ENCODE measurements at places on chromosomes 16 and 17.

DNA sequence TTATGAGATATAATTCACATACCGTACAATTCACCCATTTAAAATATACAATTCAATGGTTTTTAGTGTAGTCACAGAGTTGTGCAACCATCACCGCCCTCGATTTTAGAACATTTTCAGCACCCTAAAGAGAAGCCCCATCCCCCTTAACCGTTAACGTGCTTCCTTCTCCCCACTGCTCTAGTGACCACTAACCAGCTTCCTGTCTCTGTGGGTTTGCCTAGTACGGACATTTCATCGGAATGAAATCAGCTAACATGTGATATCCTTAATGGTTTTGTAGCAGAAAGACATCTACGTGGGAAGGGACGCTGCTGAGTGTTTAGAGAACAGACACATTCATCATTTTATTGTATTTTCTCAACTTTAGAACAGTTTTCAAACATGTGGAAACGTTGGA lies 80.8 kb upstream of the HSBP1 start:
- no peak for DNase-seq

- DNase-seq, result no peak
These were observed 7.7 kb downstream of the FOXL1 start for GRCh38 chr16:86585821-86586611.

GRCh38 chr17:7405350-7406234 lies 1.7 kb upstream of the TMEM256 start:
- DNase-seq, result no peak

GRCh38 chr16:85860413-85861094 lies 38.4 kb upstream of the IRF8 start:
- no peak for DNase-seq

DNA sequence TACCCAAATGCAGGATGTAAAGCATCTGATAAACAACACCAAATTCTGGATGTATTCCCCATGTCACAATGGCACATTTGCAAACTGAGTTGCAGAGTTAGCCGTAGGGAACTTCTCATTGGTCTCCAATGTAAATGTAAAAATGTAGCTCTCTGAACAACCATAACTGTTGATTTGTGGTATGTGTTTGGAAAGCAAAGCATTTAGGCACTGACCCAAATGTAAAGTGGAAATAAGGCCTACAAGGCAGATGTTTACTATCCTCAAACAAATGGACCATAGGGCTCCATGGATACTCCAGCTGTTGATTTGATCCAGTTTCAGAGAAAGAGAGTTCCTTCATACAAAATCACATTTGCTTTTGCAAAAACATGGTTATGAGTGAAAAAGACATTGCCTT lies 223.0 kb upstream of the ELAC2 start:
- DNase-seq, result no peak

GRCh38 chr16:49009204-49009603 lies 272.4 kb downstream of the CBLN1 start:
- DNase-seq, result peak; percentile 46

DNA sequence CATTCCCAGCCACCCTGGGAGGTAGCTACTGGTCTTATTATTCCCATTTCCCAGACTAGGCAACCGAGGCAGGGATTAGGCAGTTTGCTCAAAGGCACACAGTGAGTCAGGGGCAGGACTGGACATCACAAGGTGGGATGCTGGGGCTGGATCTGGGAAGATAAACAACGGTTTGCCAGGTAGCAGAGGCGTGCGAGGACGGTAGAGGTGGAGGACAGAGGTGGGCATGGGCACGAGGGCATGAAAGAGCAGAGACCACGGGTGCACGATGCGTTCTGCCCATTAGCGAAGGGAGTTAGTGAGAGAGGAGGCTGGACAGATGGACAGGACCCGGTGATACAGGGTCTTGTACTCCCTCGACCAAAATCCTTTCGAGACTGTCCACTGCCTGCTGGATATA lies 148.0 kb downstream of the SDK2 start:
- no peak for DNase-seq

DNA sequence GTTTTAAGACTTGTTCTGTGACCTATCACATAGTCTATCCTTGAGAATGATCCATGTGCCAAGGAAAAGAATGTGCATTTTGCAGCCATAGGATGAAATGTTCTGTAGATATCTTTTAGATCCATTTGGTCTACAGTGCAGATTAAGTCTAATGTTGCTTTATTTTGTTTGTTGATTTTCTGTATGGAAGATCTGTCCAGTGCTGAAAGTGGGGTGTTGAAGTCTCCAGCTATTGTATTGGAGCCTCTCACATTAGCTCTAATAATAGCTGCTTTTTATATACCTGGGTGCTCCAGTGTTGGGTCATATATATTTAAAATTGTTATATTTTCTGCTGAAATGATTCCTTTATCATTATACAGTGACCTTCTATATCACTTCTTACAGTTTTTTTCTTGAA lies 155.6 kb upstream of the MON1B start:
- DNase-seq, result no peak

- DNase-seq, result no peak
These were observed 104.6 kb upstream of the ZFHX3 start for GRCh38 chr16:73152386-73153125.

- DNase-seq, result no peak
These were observed 129.2 kb upstream of the NACA2 start for GRCh38 chr17:61720016-61720795.

GRCh38 chr17:78271419-78272170 lies 40.2 kb downstream of the TMEM235 start:
- DNase-seq, result no peak

- no peak for DNase-seq
These were observed 202.6 kb downstream of the CCDC182 start for GRCh38 chr17:57542510-57542909.

- DNase-seq, result no peak
These were observed 78.1 kb upstream of the GNAO1 start for GRCh38 chr16:56113223-56113622.

DNA sequence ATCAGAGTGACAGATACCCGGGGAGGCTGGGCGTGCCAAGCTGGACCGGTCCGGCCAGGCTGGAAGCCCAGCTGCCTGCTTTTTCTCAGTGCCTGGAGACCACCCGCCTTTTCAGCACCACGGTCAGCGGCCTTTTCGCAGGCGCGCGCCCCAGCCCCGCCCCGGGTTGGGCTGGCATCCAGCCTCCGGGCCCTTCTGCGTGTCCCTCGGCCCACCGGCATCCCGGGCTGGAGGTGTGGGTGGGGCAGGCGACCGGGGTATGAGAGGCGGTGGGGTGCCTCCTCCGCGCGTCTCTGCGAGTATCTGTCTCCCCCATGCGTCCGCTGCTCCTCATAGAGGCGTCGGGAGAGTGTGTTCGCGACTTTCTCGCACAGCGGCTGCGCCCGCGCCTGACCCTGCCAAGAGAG lies 102.5 kb downstream of the MRM1 start:
- DNase-seq, result no peak

DNA sequence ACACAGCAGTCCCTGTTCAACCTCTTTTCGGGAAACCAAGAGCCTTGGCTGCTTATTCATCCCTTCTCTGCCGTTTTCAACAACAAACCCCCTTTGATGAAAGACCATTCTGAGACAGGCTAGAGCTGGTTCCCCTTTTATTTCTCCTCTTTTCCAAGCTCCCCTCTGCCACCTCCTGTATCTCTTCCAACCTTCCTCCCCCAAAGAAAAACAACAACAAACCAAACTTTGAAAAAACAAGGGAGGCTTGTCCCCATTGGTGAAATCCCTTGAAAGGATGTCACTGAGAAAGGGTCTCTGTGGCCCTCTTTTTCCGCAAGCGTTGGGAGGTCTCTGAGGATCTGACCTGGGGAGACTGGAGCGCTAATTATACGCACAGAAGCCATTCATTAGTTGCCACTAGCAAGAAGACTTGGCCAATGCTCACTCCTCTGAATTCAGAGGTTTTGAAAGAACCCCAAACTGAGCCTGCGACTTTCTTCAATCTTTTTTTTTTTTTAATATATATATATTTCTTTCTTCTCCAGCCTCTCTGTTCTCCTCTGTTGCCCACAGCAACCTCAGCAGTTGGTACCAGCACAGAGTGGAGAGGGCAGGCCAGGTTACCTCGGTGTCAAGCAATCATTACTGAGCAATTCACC lies 101.4 kb downstream of the PITPNC1 start:
- DNase-seq, result no peak

- no peak for DNase-seq
These were observed 1.8 kb upstream of the RBFOX3 start for GRCh38 chr17:79612468-79613194.

- DNase-seq, result no peak
These were observed 26.1 kb downstream of the HDAC5 start for GRCh38 chr17:44097110-44097958.
